Naive thymus-derived CD8-positive, alpha-beta T cell (primary cell): ENCODE measurements at places on chromosomes 1 and 21. TPM values are rescaled to one million over a fixed set of nuclear protein-coding genes. Genes with fewer than 3 reads are reported as not detected.

The EDN2 gene
- total RNA-seq: not detected

The PEX14 gene
- 23.7 TPM for total RNA-seq

The PRDM2 gene
- 146 TPM for total RNA-seq

The ANKRD13C gene
- 33.0 TPM for total RNA-seq

The FTCD gene
- total RNA-seq: 2.2 TPM

The FAM72C gene
- not detected for total RNA-seq

The LCE2C gene
- not detected for total RNA-seq

The SPATA45 gene
- total RNA-seq: not detected

The PLA2G4A gene
- total RNA-seq: not detected

The FASLG gene
- not detected for total RNA-seq

The CLDN17 gene
- total RNA-seq: not detected

DNA sequence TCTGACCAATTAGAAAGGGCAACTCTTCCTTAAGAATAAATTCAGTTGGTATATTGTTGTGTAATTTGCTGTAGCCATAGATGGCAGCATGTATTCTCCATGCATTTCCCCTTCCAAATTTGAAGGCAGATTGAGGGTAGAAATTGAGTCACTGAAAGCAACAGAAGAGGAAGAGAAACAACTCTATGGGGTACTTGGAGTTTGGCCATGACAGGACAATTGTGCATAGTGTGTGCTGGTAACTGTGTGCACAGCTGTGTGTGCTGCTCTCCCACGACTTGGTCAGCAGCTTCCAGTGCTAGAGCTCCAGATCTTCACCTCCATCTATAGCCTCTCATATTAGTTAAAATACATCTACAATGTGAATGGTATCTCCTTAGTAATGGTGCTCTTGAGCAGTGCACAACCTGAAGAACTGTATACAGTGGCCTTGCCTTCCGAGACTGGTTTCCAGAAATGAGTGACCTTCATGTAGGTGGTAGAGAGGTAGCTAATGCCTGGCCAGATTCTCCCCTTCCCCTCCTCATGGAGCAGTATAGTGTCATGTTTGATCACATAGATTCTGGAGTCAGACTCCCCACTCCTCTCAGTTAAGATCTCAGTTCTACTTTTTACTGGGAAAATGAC lies 882 bp upstream of the FCAMR start:
- DNase-seq: no peak

GRCh38 chr1:164643018-164643417 lies 84.0 kb downstream of the PBX1 start:
- DNase-seq: no peak

- no peak for DNase-seq
These were observed 13.2 kb upstream of the MAP1LC3C start for GRCh38 chr1:242011894-242012660.

DNA sequence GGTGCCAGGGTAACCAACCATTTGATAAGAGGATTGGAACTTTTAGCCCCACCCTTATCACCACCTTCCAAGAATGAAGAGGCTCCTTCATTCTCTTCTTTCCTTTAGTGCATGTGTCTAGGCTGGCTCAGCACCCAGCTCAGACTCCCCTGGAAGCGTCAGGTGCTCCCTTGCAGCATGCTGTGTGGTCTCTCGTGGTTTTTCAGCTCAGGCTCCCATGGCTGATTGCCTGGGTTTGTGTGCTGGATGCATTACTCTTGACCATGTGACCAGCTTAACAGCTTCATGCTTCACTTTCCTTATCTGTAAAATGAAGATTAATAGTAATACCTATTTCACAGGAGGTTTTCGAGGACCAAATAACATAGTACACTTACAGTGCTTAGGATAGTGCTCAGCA lies 198.4 kb downstream of the HHAT start:
- no peak for DNase-seq

GRCh38 chr1:37989361-37989930 lies 376 bp downstream of the SF3A3 start:
- DNase-seq: peak; percentile 43

DNA sequence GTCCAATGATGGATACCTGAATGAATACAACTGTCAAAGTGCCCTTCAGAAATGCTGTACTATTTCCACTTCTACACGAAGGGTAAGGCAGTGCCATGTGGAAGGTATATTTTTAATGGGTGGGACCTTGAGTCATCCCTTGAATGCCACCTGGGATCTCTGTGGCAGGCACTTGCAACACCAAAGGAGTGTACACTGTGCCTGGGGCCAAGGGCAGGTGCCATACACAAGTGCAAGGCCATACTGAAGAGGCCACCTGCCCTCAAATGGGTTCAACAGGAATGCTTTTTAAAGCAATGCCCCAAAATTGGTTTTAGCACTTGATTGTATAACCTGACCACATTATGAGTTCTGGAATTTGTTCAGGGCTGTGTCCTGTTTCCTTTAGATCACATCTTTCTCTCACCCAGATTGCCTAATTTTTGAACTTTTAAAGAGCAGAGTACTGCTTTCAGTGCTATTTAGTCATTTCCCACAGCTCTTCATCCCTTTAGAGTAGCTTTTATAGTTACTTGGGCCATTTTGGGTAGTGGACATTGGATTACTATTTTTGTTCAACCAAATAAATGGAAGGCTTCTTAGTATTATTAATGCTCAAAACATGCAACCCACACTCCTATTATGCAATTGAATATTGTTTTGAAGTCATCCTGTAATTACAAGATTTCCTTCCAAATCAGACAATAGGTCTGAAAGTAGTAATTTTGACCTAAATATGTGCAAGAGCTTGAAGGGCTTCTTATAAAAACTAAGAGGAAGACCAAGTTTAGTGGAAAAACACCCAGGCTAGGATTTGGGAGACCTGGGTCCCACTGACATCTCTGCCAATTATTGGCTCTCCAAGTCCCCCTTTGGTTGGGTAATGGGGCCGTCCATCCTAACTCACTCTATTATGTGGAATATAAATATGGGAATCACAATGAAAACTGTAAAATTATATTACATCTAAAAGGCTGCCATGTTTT lies 57.2 kb downstream of the LEPR start:
- DNase-seq: no peak

DNA sequence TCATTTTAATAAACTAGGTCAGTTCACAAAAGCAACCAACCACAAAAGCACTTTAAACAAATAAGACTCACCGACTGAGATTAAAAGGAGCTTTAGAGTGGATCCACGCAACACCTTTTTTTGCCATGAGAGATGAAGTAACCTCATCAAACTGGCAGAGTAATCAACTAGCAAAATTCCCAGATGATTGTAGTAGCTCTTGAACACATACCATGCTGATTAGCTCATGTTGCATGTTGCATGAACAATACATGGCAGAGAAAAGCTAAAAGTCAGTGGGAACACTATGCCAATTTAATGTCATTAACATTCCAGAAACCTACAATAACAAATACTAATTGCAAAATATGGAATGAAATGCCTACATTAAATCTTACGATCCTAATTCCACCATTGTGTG lies 4.1 kb downstream of the WARS2 start:
- DNase-seq: no peak

DNA sequence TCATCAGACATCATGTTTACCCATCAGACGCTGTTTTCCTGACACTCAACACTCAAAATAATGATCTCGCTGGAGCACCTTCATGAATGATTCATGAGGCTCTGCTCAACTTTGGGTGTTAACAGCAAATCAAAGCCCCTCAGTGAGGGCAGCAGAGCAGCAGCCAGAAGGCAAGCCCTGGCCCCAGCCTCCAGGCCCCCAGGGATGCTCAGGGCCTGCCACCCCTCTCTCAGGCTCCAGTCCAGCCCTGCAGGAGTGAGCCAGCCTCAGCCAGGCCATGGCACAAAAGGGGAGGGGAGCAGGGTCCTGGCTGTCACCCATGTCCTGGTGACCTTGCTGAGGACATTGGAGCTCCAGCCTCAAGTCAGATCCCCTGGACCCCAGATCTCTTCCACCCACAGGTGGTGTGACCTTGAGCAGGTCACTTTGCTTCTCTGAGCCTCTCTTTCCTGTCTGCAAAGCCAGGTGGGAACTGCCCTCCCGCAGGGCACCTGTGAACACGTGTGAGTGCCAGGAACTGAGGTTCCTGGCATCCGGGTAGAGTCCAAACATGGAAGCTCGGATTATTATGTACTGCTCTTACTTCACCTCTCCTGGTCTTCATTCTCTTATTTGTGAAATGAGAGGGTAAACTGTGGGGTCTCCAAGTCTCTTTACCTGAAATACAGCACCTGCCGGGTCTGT lies 161.6 kb upstream of the VAMP3 start:
- DNase-seq: no peak

GRCh38 chr21:45320261-45321025 lies 32.7 kb upstream of the POFUT2 start:
- no peak for DNase-seq

DNA sequence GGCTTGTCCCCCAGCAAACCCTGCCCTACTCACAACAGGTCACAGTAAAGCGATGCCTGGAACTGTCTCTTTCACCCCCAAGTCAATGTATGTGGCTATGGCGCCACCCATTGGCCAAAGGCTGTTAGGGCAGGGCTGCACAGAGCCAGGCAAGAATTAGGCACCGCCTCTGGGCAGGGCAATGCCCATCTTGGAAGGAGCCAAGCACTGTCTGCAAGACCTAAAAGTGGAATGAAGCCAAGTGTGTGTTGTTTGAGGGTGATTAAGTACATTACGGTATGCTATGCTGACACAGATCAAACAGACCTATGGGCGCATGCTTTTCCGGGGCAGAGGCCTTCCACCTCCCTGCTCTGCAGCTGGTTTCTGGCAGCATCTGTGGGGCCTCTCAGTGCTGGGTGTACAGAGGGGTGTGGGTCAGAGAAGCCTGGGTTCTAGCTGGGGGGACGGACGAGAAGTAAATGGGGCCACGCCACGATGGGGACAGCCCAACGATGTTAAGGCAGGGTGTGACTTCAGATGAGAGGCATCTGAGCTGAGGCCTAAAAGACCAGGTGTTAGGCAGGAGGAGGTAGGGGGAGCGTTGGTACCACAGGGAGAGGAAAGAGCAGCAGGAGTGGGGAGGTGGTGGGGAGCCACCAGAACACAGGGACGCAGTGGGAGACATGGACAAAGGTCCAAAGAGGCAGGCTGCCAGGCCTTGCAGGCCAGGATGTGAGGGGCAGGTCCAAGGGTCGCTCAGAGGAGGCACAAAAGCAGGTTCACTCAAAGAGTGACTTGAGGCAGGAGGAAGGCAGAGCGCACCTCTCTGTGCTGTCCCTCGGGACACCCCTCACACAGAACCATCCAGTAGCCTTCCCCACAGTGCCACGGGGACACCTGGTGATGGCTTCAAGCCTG lies 49.8 kb downstream of the ACOT7 start:
- DNase-seq: peak; percentile 42

DNA sequence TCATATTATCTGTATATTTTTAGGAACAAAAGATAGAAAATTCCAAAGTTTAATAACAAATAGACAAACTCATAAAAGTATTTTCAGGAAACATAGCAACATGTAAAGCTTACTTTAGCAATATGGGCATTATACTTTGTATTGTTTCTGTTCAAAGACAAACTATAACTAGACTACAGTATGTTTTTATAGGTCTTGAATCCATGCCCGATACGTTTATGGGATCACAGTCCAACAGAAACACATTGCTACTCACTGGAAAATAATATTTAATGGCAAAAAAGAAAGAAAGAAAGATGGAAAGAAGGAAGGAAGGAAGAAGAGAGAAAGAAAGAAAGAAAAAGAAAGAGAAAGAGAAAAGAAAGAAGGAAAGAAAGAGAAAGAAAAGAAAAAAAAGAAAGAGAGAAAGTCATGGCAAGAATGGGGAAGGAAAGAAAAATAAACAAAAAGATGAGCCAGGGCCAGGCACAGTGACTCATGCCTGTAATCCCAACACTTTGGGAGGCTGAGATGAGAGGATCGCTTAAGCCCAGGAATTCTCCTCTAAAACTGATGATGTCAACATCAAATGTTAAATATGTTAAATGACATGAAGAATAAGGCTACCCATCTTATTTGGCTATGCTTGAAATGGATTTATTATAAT lies 32.7 kb downstream of the TM2D1 start:
- no peak for DNase-seq

GRCh38 chr1:244833734-244834542 lies 1.5 kb upstream of the COX20 start:
- DNase-seq: peak; percentile 43

DNA sequence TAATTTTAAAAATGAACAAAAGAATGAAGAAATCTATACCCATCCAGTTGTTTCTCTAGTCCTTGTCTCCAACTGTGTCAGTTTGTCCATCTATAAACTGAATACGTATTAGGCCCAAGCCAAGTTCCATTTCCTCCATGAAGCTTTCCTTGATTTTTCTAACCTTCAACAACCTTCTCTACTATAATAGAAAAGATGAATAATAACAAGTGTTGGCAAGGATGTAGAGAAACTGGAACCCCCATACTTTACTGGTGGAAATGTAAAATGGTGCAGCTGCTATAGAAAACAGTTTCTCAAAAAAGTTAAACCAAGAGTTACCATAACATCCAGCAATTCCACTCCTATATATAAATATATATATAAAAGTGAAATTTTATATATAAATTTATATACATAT lies 10.6 kb downstream of the KIAA0319L start:
- no peak for DNase-seq

DNA sequence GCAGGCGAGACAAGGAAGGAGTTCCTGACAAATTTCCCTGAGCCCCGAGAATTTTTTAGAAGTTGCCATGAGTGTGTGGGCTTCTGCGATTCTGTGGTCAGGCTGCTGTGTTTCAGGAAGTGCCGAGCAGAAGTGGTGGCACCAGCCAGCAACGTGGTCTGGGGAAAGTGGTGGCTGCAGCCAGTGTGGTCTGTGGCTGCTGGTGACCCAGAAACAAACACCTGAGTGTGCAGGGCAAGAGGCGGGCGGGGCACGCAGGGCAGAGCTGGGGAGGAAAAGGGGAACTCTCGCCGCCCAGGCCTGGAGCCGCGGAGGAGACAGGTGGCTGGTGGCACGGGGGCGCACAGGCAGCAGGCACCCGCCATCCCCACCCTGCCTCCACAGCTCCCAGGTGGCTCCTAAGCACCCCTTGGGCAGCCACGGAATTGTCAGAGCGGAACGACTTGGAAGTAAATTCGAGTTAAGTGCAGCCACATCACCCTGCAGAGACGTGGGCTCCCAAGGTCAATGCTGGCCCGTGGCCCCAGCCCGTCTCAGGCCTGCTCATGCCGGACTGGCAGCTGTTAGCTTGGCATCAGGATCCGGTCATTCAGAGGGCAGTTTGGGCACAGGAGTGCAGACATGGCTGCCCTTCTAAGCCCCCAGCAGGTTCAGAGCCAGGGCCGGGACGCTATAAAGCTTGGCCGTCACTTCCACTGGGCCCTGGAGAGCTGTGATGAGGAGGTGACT lies 25.1 kb downstream of the PRDM16 start:
- no peak for DNase-seq

DNA sequence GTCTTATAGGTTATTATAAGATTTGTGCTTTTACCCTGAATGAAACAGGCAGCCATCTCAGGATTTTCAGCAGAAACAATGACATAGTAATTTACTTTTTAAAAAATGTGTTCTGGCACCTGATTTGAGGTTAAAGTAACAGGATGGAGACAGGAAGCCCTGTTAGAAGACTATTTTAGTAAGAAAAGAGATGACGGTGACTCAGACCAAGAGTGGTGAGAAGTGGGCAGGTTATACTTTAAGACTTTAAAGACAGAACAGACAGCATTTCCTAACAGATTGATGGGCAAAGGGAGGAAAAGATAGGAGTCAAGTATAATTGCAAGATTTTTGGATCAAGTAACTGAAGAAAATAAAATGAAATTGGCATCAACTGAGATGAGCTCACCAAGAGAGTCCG lies 436.8 kb upstream of the NR5A2 start:
- no peak for DNase-seq

GRCh38 chr1:219553934-219554502 lies 58.9 kb downstream of the ZC3H11B start:
- no peak for DNase-seq
